ENCODE measurements at places on chromosomes 3 and 15.
A peak's percentile ranks its signal among the peaks of the same experiment; 100 is the strongest.

DNA sequence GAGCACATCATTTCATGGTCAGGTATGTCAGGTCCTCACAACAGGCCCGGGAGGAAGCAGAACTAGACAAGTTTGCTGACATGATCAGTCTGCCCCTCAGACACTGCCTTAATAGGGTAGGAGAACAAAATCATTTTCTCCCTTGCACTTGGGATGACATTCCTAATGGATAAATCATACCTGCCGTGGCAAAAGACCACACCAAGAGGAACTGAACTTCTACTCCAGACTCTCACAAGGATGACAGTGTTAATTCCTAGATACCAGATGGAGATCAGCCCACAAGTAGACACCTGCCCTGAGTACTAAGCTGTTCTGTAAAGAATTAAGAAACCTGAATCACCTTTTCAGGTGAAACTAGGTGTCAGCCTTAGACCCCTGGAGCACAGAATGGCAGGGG is 19.5 kb downstream of the SIAH2 start:
- no peak for DNase-seq

GRCh38 chr3:60142009-60142408 is 1092.2 kb upstream of the CFAP20DC start:
- no peak for DNase-seq

GRCh38 chr15:95884276-95884675 is 446.2 kb upstream of the NR2F2 start:
- no peak for DNase-seq

DNA sequence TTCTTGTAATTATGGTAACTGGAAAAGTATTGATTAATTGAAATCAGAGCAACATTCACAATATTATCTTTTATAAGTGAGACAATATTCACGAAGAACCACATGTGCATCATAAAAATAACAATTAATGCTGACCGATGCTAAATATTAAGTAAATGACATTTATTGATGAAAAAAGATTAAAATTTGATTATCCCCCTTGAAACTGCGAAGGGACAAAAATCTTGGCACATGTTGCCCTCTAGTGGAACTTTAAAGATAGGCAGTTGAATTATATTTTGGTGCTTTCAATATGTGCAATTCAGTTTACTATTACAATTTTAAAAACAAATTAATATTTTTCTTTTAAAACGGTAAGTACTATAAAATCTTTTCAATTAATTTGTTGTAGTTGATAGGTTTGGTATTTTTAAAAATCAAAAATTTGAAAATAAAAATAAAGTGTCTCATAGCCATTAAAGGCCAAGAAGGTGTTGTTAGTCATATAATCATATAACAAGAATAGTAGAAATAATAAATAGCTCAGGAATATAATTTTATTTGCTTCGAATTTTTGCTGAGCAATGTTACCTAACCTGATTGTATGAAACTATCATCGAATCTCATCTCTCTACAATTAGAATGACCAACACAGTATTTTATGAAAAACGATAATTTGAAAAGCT is 270.2 kb downstream of the ROBO1 start:
- DNase-seq = no peak

- peak; percentile 56 for DNase-seq
These were observed 32.1 kb downstream of the BUB1B start for GRCh38 chr15:40192942-40193341.

DNA sequence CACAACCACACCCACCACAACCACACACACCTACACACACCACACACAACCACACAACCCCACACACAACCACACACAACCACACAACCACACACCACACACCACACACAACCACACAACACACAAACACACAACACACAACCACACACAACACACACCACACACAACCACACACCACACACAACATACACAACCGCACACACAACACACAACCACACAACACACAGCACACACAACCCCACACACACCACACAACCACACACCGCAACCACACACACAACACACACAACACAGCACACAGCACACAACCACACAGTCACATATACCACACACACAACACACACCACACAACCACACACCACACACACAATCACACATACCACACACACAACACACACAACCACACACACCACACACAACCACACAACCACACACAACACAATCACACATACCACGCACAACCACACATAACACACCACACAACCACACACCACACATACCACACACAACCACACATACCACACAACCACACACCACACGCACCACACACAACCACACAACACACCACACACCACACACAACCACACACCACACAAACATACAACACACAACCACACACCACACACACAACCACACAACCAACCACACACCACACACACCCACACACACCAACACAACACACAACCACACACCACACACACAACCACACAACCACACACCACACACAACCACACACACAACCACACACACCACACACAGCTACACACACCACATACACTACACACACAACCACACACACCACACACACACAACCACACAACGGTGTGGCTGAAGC is 23.7 kb downstream of the CPN2 start:
- no peak for DNase-seq

GRCh38 chr3:38646062-38646461 is 3.4 kb downstream of the SCN5A start:
- no peak for DNase-seq

GRCh38 chr15:42108189-42108588 is 13.8 kb upstream of the PLA2G4D start:
- no peak for DNase-seq

GRCh38 chr3:49257187-49257586 is 19.8 kb downstream of the C3orf62 start:
- no peak for DNase-seq

DNA sequence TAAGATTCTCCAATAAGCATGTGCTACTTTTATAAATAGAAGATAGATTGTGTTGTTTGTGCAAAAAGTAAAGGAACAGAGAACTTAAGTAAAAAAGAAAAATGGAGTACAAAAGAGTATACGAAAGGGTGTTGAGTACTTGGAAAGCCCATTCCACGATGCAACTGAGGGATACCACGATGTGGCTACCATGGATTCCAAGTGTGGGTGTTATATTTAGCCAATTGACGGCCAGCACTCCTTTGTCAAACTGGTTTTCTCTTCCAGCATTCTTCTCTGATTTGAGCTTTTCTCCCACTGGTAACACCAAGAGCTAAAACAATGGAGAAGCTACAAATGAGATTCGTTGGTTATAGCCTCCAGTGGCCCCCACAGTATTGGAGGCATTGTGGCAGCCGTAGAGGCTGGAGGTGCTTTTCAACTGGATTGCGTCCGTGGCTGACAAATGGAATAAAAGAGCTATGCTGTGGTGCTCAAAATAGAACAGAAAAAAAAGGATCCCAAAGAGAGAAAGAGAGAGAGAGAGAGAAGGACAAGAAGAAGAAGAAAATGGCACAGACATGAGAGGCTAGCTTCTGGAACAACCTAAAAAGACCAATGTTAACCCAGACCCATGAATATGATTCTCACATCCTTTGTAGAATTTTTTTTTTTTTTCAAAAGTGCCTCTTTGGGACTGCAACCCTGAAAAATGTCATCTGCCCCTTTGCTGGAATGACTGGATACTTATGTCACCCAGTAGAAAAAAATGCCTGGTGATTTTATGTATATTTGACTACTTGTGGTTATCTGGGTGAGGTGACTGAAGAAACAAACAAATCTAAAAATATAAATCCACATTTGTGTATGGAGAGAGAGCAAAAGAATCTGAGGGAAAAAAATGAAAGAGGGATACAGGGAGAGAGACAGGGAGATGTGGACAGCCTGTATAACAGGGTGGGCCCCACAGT is 345.1 kb downstream of the RORA start:
- no peak for DNase-seq

GRCh38 chr3:40574661-40575060 is 49.9 kb downstream of the ZNF621 start:
- no peak for DNase-seq

GRCh38 chr3:72257203-72257602 is 472.3 kb upstream of the PROK2 start:
- DNase-seq = no peak

GRCh38 chr15:84878504-84878903 is 6.0 kb upstream of the SLC28A1 start:
- peak; percentile 56 for DNase-seq

GRCh38 chr3:114418724-114419543 is 125.1 kb downstream of the TIGIT start:
- peak; percentile 77 for DNase-seq

GRCh38 chr15:99210334-99210733 is 39.0 kb downstream of the TTC23 start:
- no peak for DNase-seq

DNA sequence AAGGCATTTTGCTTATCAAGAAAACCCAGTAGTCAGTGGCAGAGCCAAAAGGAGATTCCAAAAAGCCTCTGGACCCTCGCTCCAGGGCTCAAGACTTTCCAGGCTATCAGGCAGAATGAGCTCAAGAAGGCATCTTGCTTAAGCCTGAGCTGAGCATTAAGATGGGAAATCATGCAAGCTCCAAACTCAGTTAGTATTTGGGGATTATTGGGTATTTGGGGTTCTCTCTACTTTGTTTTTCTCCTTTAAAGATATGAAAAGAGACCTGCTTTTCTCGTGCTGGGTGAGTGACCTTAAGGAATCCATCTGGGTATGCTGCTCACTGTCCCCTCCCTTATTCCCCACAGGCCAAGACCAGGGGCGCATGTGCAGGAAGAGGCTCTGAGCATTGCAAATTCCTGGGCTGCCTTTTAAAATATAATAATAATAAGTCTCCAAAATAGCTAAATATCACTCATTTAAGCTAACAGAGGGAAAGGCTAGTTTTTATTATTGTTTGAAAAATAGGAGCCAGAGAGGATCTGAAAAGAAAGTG is 75.4 kb upstream of the HACD2 start:
- DNase-seq = no peak

GRCh38 chr3:72255191-72255590 is 470.2 kb upstream of the PROK2 start:
- DNase-seq = no peak

DNA sequence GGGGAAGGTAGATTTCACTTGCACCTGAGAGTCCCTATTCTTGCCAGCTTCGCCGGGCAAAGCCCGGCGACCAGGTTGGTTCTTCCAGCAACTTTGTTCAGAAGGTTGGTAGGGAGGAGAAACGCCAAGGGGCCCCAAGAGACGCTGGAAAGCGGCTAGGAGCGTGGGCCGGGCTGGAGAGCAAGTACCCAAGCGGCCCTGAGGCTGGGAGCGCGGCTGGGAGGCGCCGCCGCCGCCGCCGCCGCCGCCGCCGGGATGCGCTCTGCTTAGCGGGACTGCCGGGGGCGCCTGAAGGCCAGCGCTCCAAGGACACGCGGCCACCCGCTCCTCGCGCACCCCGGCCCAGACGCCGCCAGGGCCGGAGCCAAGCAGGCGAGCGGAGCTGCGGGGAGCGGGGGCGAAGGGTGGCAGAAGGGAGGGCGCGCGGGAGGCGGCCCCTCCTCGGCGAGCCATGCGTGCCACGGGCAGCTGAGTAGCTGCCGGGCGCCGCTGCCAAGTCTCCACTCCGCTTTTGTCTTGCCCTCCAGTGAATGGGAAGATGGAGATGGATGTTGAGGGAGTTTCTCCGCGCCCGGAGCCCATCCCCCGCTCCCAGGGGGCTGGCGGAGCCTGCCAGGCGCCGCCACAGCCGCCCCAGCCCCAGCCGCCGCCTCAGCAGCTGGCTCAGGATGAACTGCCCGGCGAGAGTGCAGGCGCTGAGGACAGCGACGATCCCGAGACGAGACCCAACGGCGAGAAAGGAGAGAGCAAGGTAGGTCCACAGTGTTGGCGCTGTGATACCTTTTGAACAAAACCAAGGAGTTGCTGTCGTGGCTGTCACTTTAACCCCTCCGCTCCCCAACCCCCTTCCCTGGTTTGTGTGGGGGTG is 227.4 kb upstream of the AZI2 start:
- peak; percentile 39 for DNase-seq

GRCh38 chr15:40134885-40135284 is 26.0 kb upstream of the BUB1B start:
- no peak for DNase-seq

DNA sequence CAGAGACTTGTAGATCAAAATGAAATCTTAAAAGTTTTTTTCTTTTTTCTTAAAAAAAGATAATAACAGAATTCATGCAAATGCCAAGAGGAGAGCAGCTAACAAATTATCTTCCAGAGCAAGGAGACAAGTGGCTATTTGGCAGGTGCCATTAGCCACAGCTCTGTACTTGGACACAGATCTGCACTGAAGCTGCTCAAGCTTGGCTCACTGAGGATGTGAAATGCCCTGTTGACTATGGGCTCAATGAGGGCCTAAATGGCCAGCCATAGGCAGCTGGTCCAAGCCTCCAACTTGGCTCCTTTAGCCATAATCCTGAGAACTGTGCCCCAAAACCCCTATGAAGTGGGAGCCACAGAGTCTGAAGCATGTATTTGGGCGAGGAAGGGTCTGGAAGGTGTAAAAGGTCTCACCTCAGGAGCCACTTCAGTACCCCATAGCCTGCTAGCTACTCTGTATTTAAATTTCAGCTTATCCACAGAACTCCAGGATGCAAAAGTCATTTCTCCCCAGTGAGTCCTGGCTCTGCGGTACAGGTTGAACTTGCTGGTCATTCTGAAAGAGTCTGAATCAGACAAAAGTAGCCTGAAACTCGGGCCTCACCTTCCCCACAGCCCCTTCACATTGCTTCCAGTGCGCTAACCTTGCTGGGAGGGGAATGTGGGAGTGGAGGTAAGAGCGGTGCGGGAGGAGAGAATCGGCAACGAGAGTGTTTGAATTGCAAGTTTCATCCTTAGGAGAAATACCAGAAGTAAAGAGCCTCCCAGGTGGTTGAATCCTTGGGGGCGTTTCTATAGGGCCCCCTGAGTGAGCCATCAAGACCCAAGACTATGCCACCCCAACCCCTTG is 48.0 kb downstream of the ZIC4 start:
- no peak for DNase-seq

GRCh38 chr3:36149447-36149865 is 230.8 kb upstream of the STAC start:
- no peak for DNase-seq

GRCh38 chr3:43852066-43852465 is 161.3 kb downstream of the ABHD5 start:
- DNase-seq = no peak

DNA sequence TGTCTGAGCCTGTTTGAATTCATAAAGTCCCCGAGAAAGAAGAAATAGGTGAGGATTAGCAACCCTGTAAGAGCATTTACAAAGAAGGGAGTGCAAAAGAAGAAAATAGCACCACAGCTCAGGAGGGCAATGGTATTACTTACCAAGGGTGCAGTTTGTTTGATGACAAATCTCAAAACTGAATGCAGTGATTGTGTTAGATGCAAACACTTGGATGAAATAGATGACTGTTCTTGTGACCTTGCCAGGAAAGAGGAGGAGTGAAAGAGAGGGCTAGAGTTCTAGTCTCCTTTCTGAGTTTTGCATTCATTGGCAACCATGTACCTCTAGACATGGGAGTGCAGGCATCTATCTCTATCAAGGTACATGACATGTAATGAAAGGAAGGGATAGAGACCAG is 1030.8 kb upstream of the CFAP20DC start:
- no peak for DNase-seq

GRCh38 chr3:119659606-119660291 is 640 bp downstream of the POPDC2 start:
- DNase-seq = no peak

Measured in putamen (tissue), 1 donor.